ENCODE measurements at places on chromosomes 11 and 22. TPM values are rescaled to one million over a fixed set of nuclear protein-coding genes. Genes with fewer than 3 reads are reported as not detected.

DNA sequence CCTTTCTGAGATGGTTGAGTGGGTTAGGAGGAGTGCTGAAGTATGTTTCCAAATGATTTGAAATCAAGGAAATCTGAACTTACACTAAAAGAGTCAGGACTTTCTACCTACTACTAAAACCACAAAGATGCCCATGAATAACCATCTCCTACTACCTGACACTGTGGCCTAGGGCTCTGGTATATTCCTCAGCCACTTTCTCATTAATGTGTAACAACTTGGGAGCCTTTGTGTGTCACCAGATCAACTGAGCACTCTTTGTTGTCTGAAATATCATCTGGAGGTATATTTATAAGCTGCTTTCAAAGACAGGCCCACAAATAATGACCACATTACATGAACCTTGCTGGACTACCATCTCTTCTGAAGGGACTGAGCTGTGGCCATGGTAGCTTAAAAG lies 43.9 kb downstream of the RELT start:
- DNase-seq, result no peak
- no peaks in the 10 kb centered on the region for H3K4me1 ChIP-seq
- no peak overlapping the region for H3K4me3 ChIP-seq
- H3K27me3 ChIP-seq, result no peaks in the 10 kb centered on the region
- peaks cover 3% of the 10 kb centered on the region for H3K36me3 ChIP-seq
- H3K27ac ChIP-seq, result no peak overlapping the region

DNA sequence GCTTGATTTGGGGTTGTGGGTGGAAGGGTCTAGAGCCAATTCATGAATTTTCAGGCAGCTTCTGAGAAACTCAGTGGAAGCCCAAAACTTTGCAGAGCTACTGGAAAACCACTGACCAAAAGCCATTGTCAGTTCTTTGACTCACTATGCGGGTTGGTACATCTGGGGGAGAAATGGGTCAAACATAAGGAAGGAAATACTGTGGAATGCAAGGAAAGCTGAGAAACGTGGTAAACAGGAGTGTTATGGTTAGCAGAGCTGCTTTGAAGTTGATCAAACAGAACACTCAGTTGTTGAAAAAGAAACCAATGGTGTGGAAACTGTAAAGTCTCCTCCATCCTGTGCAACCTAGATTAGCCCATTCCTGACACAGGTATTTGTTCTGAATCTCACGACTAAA lies 6.3 kb upstream of the ABTB2 start:
- H3K36me3 ChIP-seq, result no peaks in the 10 kb centered on the region
- no peak for DNase-seq
- no peak overlapping the region for H3K27ac ChIP-seq
- no peaks in the 10 kb centered on the region for H3K4me1 ChIP-seq
- H3K4me3 ChIP-seq, result no peak overlapping the region

DNA sequence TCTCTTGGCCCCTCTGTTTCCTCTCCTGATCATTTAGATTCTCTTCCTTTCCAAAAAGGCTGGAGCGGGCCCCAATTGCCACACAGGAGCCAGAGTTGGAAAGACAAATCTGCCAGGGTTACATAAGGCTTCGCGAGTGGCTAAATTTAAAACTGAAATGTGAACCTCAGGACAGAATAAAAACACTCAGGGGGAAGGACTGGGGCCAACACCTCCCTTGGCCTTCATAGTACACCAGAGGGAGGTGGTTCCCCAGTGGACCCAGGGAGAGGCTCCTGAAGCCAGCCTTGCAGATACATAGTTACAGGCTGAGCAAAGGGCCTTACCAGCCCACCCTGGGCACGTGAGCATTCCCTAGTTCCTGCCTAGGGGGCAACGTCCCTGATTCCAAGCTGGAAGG lies 150.1 kb downstream of the MN1 start:
- no peak overlapping the region for H3K4me3 ChIP-seq
- peak overlapping the region; percentile 21 for H3K27ac ChIP-seq
- no peak for DNase-seq
- H3K27me3 ChIP-seq, result no peaks in the 10 kb centered on the region

DNA sequence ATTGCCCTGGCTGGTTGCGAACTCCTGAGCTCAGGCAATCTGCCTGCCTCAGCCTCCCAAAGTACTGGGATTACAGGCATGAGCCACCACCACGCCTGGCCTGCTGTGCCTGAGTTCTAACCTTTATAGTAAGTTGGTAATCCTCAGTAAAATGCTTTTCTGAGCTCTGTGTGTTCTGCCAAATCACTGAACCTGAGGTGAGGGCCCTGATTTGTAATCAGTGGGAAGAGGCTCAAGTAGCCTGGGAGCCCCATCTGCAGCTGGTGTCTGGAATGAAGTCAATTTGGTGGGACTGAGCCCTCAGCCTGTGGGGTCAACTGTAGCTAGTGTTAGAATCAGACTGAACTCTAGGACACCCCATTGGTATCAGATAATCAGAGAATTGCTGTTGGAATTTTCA lies 72.6 kb upstream of the PARVG start:
- H3K4me3 ChIP-seq, result no peak overlapping the region
- H3K36me3 ChIP-seq, result peaks cover 11% of the 10 kb centered on the region
- H3K27me3 ChIP-seq, result no peaks in the 10 kb centered on the region
- DNase-seq, result no peak

DNA sequence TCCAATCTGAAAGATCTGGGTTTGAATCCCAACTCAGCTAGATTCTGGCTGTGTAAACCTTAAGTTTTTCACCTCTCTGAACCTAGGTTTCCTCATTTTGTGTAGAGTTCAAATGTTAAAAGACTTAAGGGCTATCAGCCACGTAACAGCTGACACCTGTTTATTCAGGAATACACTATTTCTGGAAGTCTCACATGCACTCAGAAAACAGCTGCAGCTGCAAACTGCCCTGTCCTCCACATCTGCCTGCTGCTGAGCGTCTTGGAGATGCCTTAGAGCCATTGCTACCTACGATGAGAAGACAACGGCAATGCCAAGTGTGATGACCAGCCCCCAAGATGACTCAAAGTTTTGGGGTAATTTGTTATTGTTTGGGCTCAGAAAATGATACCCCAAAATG lies 6.7 kb upstream of the TRIM44 start:
- no peaks in the 10 kb centered on the region for H3K36me3 ChIP-seq
- H3K4me1 ChIP-seq, result no peaks in the 10 kb centered on the region
- no peak overlapping the region for H3K4me3 ChIP-seq
- DNase-seq, result no peak

DNA sequence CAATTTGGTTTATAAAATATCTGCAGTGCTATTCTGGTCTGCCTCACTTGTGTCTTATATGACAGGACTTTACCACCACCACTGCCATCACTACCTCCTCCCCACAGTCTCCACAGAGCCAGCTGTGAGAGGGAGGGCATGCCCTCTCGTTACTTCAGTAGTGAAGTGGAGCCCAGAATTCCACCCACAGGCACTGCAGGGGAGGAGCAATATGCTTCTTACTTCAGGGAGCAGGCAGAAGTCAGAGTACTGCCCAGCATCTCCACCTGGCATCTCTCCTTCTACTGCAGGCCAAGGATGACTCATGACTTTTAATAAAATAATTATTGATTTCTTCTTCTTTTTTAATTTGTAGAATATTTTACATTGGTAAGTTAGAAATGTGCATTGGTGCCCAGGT lies 255.5 kb downstream of the DYNC2H1 start:
- H3K27ac ChIP-seq, result no peak overlapping the region
- H3K36me3 ChIP-seq, result no peaks in the 10 kb centered on the region
- no peaks in the 10 kb centered on the region for H3K27me3 ChIP-seq
- H3K4me3 ChIP-seq, result no peak overlapping the region

GRCh38 chr11:19276859-19277808 lies 36.4 kb upstream of the E2F8 start:
- no peaks in the 10 kb centered on the region for H3K36me3 ChIP-seq
- no peak overlapping the region for H3K27ac ChIP-seq
- no peaks in the 10 kb centered on the region for H3K4me1 ChIP-seq
- no peak overlapping the region for H3K4me3 ChIP-seq
- DNase-seq, result no peak

GRCh38 chr22:46286941-46287872 lies 9.5 kb upstream of the GTSE1 start:
- H3K27me3 ChIP-seq, result no peaks in the 10 kb centered on the region
- no peaks in the 10 kb centered on the region for H3K4me1 ChIP-seq
- H3K27ac ChIP-seq, result no peak overlapping the region
- H3K4me3 ChIP-seq, result no peak overlapping the region

- H3K36me3 ChIP-seq, result no peaks in the 10 kb centered on the region
- no peak overlapping the region for H3K27ac ChIP-seq
- H3K4me1 ChIP-seq, result no peaks in the 10 kb centered on the region
- no peak for DNase-seq
- H3K27me3 ChIP-seq, result no peaks in the 10 kb centered on the region
These were observed 188.9 kb downstream of the BRD1 start for GRCh38 chr22:49638788-49639187.

DNA sequence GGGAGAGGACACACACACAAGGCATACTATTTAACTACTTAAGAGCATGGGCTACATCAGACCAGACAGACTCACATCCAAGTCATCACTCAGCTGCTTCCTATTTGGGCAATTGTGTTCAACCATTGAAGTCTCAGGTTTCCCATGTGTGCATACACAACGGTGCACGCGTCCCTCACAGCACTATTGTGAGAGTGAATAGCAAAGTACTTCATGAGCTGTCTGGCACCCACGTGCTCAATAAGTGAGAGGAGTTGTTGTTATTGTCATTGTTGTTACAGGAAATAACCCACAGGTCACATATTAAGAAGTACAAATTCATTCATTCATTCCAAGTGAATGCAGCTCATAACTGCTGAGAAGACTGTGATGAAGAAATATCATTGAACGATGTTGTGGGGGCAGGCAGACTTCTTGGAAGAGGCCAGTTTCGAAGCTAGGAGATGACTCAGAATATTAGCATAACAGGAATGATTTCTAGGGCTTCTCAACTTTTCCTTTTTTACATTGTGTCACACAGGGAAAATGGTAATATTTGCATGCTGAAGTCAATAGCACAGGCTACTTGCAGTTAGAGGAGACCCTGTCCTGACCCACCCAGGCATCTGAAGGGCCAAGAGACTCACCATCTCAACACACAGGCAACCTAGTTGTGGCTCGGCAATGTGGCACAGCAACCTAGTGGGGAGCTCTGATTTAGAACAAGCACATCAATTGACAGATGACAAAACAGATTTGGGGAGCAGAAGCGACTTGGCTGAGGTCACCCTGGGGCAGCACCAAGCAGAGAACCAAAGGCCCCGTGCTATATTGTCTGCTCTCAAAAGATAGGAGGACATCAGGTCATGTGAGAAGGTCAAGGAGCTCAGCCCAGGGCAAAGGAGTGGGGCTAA lies 606.0 kb downstream of the BUD13 start:
- no peak for DNase-seq
- peaks cover 7% of the 10 kb centered on the region for H3K27me3 ChIP-seq
- no peaks in the 10 kb centered on the region for H3K36me3 ChIP-seq
- no peak overlapping the region for H3K4me3 ChIP-seq

GRCh38 chr22:46031066-46031465 lies 54.1 kb upstream of the WNT7B start:
- peak; percentile 46 for DNase-seq
- peaks cover 18% of the 10 kb centered on the region for H3K4me1 ChIP-seq
- H3K36me3 ChIP-seq, result no peaks in the 10 kb centered on the region
- H3K27ac ChIP-seq, result no peak overlapping the region

DNA sequence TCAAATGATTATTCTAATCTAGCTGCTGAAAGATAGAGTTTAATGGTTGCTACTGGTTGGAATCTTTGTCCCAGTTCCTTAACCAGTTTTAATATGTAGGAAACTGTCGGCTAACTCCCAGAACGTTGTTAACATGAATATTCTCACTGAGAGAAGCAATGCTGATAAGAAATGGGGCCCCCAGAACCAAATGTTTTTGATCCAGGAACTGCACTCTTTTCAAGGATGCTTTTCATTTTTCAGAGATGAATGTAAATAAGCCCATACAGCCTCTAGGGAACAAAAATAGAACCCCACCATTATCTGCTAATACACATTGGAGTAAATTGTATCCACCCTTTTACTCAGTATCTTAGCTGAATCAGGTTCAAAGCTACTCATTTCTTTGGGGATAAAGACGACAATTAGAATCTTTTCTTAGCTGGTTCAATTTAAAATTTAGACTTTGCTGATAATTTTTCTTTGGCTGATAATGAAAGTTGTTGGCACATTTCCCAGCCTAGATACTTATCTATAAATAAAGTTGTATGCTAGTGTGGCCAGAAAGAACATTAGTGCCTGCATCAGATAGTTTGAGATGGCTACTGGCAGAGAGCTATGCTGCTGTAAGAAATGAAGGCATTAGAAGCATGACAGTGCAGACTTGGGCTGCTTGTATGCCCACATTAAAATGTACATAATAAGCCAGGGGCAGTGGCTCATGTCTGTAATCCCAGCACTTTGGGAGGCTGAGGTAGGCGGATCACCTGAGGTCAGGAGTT lies 323.3 kb upstream of the PDGFD start:
- no peak overlapping the region for H3K4me3 ChIP-seq
- H3K27me3 ChIP-seq, result no peaks in the 10 kb centered on the region
- H3K27ac ChIP-seq, result no peak overlapping the region
- DNase-seq, result no peak
- H3K4me1 ChIP-seq, result no peaks in the 10 kb centered on the region
- no peaks in the 10 kb centered on the region for H3K36me3 ChIP-seq

GRCh38 chr22:28791841-28792490 lies 8.4 kb downstream of the XBP1 start:
- H3K27ac ChIP-seq, result no peak overlapping the region
- DNase-seq, result no peak
- peaks cover 44% of the 10 kb centered on the region for H3K36me3 ChIP-seq
- H3K4me3 ChIP-seq, result no peak overlapping the region
- H3K27me3 ChIP-seq, result no peaks in the 10 kb centered on the region
- no peaks in the 10 kb centered on the region for H3K4me1 ChIP-seq

GRCh38 chr22:49321477-49322055 lies 506.1 kb downstream of the BRD1 start:
- no peak overlapping the region for H3K27ac ChIP-seq
- no peaks in the 10 kb centered on the region for H3K4me1 ChIP-seq
- H3K36me3 ChIP-seq, result no peaks in the 10 kb centered on the region
- no peaks in the 10 kb centered on the region for H3K27me3 ChIP-seq
- no peak overlapping the region for H3K4me3 ChIP-seq

GRCh38 chr11:113370634-113371033 lies 16.9 kb upstream of the ANKK1 start:
- peaks cover 34% of the 10 kb centered on the region for H3K36me3 ChIP-seq
- no peak for DNase-seq
- H3K27me3 ChIP-seq, result no peaks in the 10 kb centered on the region
- H3K27ac ChIP-seq, result no peak overlapping the region
- H3K4me3 ChIP-seq, result no peak overlapping the region

GRCh38 chr22:33000342-33001280 lies 57.6 kb downstream of the SYN3 start:
- no peaks in the 10 kb centered on the region for H3K4me1 ChIP-seq
- no peaks in the 10 kb centered on the region for H3K27me3 ChIP-seq
- no peak overlapping the region for H3K4me3 ChIP-seq
- H3K36me3 ChIP-seq, result no peaks in the 10 kb centered on the region
- peak; percentile 76 for DNase-seq
- H3K27ac ChIP-seq, result no peak overlapping the region

The FAM76B gene
- total RNA-seq, result 19.3 TPM

The COX8A gene
- total RNA-seq, result 659 TPM

The CARD16 gene
- 5.1 TPM for total RNA-seq

The P4HA3 gene
- 0.82 TPM for total RNA-seq

The ELFN2 gene
- under 0.01 TPM for total RNA-seq

The SYNGR1 gene
- total RNA-seq, result 21.9 TPM

The ASPHD2 gene
- 0.83 TPM for total RNA-seq

The APOL3 gene
- total RNA-seq, result 35.0 TPM

The DMC1 gene
- 0.68 TPM for total RNA-seq

The CARD10 gene
- total RNA-seq, result 3.9 TPM

The SHISAL1 gene
- total RNA-seq, result 32.4 TPM

The CATSPER1 gene
- not detected for total RNA-seq

The DDX25 gene
- 0.16 TPM for total RNA-seq

The SCN3B gene
- total RNA-seq, result 2.7 TPM

The OR6T1 gene
- total RNA-seq, result not detected

The OR4A47 gene
- total RNA-seq, result not detected

The KCNK4 gene
- total RNA-seq, result not detected

The CCDC89 gene
- total RNA-seq, result 1.2 TPM

The MUC2 gene
- total RNA-seq, result 2.5 TPM

All from sigmoid colon (tissue), 7 donors.